ENCODE measurements at places on chromosomes 16 and 17.

GRCh38 chr17:62059414-62059813 is 5.7 kb downstream of the MED13 start:
- DNase-seq: no peak

DNA sequence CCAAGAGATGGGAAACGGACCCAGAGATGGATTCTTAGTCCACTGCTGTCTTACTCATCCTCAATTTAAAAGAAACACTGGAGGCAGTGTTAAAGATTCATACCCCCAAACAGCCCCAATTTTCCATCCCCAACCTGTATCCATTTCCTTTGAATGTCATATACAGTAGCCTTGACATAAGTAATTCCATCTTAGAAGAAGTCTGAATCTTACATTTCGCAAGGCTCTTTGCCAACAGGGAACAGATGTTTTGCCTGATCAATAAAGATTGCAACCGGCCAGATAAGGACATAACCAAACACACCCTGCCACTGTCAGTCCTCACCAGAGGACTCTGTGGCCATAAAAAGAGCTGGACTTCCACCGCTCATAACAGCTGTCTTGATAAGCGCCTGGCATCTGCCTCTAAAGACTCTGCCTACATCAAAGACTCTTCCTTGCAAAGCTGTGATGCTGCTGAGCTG is 59.0 kb upstream of the MED9 start:
- DNase-seq: no peak

- DNase-seq: no peak
Measured at GRCh38 chr17:51018541-51018940, 102.1 kb downstream of the SPAG9 start.

DNA sequence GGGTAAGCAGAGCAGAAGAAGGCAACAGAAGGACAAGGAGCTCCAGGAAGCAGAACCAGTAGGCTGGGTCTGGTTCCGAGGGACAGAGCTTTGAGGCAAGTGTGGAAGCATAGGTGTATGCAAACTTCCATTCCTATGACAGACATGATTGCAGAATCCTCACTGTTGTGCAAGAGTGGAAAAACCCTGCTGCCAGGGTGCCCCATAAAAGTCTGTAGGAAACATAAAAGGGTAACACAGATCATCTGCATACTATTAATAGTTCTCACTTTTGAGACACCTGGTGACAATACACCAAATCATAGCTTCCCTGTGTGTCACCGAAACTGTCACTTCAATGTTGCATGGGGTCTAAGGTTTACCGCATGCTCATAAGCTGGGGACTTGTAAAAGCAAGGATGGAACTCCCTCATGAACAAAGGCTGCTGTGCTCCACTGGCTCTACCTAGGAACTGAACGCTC is 39.7 kb downstream of the ARHGAP17 start:
- peak; percentile 8 for DNase-seq

DNA sequence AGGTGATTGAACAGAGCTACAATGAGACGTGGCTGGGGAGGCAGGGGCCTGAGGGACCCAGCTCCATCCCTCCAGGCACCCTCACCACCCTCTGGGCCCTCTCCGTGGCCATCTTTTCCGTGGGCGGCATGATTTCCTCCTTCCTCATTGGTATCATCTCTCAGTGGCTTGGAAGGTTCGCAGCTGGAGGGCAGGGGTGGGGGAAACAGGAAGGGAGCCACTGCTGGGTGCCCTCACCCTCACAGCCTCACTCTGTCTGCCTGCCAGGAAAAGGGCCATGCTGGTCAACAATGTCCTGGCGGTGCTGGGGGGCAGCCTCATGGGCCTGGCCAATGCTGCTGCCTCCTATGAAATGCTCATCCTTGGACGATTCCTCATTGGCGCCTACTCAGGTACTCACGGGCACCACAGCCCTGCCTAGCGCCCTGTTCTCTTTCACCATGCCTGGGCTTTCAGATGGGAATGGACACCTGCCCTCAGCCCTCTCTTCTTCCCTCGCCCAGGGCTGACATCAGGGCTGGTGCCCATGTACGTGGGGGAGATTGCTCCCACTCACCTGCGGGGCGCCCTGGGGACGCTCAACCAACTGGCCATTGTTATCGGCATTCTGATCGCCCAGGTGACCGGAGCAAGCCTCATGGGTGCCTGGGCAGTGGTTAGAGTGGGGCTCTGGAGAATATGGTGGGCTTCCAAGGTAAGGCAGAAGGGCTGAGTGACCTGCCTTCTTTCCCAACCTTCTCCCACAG is 2.1 kb downstream of the SLC2A4 start:
- no peak for DNase-seq

DNA sequence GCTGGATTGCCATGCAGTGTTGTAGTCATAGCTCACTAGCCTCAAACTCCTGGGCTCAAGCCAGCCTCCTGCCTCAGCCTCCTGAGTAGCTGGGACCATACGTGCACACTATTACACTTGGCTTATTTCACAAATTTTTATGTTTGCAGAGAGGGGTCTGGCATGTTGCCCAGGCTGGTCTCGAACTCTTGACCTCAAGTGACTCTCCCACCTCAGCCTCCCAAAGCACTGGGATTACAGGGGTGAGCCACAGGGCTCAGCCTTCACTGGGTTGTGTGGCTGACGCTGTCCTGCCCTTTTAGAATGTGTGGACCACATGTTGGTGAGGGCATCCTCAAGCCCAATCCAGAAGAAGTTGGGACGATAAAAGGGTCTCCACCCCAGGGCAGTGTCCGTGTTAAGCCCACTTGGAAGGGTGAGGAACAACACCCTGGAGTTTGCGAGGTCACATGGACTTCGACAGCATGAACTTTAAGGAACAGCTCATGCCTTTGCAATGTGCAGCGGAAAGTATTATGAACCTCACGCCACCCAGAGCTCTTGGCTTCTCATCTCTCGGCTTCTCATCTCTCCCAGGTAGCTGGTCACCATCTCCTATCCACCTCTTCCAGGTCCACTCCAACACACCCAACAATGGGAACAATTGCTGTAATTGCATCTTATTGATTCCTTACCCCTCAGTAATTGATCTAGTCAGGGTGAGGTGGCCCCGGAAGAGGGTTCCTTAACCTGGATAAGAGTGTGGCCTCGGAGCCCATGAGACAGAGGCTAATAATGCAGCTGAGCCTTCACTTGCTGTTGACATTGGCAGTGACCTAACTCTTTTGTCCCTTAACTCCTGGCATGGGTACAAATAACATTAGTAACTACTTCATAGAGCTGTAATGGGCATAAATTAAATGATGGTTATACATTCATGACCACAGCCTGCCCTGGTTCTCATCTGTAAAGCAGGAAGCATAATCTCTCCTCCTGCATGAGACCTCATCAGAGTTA is 6.7 kb downstream of the FOXL1 start:
- no peak for DNase-seq

GRCh38 chr16:87333101-87333500 is 15.9 kb upstream of the C16orf95 start:
- no peak for DNase-seq

- no peak for DNase-seq
Measured at GRCh38 chr17:29401258-29401657, 11.1 kb downstream of the TAOK1 start.

GRCh38 chr17:72839131-72839725 is 253.3 kb downstream of the SLC39A11 start:
- DNase-seq: no peak

DNA sequence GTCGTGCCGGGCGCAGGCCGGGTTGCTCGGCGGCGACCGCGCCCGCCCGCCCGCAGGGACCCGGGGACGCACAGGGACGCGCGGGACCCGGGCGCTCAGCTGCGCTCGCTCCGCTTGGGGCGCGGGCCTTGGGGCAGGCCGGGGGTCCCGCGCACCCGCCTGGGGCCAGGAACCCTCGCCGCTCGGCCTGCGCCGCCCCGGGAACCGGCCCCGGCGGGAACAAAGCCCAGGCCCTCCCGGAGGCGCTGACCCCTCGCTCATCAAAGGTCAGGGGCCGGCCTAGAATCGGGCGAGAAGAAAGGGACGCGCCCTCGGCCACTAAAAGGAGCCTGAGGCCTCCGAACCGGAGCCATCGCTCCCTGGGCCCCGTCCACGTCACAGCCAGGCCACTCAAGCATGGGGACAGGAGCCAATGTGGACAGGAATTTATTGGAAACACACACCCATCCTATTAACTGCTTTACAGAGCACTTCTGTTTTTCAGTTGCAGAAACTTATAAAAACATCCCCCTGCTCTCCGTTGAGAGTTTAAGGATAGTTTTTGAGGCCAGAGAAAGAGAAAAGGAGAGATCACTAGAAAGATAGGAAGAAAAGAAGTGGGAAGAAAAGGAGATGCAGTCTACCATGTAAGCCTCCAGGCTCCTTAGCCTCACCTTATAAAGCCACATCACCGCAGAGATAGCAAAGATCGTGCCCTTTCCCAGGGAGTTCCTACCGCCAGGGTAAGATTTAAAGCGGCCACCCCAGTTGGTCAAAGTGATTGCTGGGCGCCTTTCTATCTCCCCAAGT is 558 bp upstream of the ZFHX3 start:
- DNase-seq: no peak

- DNase-seq: no peak
Measured at GRCh38 chr16:78576941-78577340, 477.5 kb downstream of the WWOX start.

DNA sequence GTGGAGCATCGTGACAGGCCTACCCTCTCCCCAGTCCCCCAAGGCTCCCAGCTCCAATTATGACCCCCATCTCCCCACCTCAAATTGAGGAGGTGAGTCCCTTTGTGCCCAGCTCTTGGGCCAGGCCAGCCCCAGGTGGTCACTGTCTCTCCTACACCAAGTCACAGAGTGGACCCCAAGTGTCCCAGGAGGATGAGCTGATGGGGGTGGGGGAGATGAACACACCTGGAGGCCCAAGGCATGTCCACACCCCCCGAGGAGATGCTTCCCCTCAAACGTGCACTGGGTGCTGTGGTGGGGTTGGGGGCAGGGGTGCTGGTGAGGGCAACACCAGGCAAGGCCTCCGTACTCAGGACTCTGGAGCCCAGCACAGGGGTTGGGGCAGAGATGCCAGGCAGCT is 73.2 kb downstream of the RBFOX3 start:
- DNase-seq: no peak

GRCh38 chr16:89412811-89413210 is 77.5 kb downstream of the ANKRD11 start:
- DNase-seq: no peak

GRCh38 chr17:31462261-31462660 is 70.8 kb downstream of the RAB11FIP4 start:
- DNase-seq: no peak

DNA sequence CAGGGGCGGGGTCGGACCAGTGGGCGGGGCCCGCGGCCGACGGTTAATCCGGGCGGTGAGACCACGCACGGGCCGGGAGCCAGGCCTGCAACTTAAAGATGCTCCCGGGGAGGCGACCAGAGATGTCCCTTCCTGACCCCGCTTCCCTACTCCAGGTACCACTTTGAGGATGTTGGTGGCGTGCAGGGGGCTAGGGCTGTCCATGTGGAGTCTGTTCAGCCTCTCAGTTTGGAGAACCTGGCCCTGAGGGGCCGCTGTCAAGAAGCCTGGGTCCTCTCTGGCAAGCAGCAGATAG is 580 bp downstream of the RANGRF start:
- DNase-seq: no peak

DNA sequence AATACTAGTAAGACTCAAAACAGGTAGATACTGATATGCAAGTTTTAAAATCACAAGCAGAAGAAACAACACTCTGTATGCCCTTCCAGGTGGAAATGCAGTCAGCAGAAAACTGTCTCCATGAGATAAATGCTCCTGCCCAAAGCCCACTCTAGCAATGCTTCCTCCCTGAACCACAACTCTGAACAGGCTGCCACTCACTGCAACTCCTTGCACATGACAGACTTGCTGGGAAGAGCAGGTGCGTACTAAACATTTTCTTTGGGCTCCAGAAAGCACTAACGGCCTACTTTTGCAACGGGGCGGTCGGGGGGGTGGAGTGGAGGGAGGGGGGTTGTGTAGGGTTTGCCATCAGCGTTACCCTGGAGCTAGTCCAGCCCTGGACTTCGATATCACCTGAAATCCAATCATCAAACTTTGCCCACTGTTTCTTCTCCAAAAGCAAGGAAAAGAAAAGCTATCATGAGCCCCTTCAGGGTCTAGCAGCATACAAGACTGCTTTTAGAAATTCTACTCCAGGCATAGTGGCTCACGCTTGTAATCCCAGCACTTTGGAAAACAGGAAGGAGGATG is 46.1 kb downstream of the ANKRD11 start:
- no peak for DNase-seq

DNA sequence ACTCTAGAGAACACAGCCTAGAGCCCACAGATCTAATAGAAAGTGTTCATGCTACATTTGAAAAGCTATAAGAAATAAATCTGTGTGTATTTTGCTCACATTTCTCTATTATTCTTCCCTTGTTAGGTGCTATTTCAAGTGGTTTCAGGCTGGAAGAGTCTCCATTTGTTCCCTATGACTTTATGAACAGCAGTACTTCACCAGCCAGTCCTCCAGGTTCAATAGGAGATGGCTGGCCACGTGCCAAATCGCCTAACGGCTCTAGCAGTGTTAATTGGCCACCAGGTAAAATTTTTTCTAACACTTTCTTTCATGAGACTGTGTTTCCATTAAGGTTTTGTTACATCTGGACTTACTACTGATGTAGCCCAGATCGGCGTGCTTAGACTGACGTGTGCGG is 30.7 kb upstream of the SLC5A11 start:
- no peak for DNase-seq

DNA sequence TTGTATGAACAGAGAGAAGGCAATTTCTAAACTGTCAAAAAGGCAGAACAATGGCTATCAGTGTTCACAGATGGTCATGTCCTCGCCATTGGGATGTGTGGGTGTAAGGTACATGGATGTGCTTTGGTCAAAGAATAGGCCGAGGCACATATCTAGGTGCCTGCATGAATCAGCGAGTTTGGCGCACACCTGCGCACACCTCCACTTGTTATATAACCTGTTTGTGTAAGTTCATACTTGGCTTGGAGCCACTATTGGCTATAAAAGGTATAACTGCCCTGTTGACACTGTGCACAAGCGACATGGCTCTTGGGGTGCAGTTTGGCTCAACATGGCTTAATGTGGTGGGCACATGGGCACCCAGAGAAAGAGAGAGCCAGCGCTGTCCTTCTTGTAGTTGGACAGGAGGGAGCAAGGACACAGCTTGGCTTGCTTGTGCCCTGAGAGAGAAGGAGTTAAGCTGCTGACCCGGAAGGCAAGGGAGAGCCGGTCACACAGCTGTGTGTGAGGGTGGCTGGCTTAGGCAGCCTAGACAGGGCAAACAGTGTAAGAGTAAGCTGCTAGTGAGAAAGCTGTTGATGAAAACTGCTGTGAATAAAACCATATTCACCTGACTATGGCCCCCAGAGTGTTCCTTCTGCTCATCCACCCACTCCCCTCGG is 499.1 kb downstream of the KCNJ2 start:
- DNase-seq: no peak

- no peak for DNase-seq
Measured at GRCh38 chr16:26765087-26765486, 301.6 kb upstream of the C16orf82 start.

- DNase-seq: no peak
Measured at GRCh38 chr17:36614933-36615332, 13.6 kb downstream of the MRM1 start.

DNA sequence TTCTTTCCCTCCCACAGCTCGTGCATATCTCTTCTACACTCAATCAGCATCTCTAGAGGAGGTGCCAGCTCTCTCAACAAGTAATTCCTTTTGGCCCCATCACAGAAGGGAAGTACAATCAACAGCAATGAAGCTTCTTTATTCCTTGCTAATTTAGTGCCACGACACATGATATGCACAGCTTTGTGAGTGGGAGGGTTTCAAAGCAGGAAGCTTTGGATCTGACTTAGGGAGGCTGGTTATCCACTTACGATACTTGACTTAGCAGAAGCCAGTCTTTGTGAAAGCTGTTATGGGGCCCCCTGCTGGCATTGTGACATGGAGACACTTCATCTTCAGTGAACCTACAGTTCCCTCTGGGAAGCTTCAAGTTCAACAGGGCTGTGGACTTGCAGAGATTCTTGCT is 81.0 kb downstream of the TMEM100 start:
- no peak for DNase-seq

GRCh38 chr17:19337712-19338023 is 24.9 kb downstream of the B9D1 start:
- no peak for DNase-seq

Data from activated CD4-positive, alpha-beta T cell treated with anti-CD3 and anti-CD28 coated beads, Interleukin-2, amount 50 U/mL, for 24 hours (primary cell).